Renal pelvis (tissue), 12 donors: ENCODE measurements at places on chromosomes 2 and 18. TPM values are rescaled to one million over a fixed set of nuclear protein-coding genes. Genes with fewer than 3 reads are reported as not detected.

GRCh38 chr2:40445467-40445866, 6.4 kb downstream of the SLC8A1 start:
- no peak for DNase-seq

DNA sequence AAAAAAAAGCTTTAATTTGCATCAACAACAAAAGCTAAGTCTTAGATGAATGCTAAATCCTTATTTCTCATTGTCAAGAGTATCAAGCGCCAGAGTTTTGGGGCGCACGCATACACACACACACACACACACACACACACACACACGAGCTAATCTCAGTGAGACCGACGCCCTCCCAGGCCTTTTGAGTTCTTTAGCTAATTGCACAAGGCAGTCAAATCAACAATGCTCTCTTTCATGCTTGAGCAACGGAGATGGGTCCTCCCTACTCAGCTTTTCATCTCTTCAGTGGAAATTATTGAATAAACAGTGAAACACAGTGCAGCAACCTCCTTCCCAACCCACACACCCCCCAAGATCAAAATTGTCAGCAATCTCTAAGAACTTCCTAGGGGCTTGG, 19.2 kb downstream of the GKN1 start:
- DNase-seq: no peak

The COL4A3 gene
- 33.6 TPM for polyA plus RNA-seq

- DNase-seq: no peak
These were observed 24.7 kb downstream of the CLUL1 start for GRCh38 chr18:621291-622043.

DNA sequence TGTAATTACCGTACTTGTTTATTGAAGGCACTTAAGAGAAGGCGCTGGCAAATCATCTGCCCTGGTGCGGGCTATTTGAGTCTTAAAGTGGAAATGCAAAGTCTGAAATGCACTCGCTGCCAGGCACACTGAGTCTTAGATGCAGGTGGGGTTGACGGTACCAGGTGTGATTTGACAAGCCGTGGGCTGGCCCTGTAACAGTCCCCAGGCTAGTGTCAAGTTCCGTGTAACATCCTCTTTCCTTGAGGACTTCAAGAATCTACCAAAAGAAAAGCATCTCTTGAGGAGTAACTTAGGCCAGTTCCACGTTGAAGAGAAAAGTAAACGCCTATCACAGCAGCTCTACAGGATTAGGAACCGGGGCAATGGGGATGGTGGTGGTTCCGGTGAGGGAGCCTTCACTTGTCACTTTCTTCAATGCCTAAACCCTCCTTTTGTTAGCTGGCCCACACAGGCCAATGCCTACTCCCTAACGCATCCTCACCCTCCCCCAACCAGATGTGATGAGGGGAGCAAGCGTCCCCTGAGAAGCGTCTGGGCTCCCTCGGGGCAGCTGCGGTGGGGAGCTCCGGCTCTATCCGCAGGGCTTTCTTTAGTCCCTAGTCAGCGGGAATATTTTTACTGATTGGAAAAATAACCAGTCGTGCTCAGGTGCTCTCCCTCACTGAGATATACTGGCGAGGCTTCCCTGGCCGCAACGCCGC, 1.5 kb upstream of the UGP2 start:
- no peak for DNase-seq

- no peak for DNase-seq
These were observed 92.5 kb downstream of the ZFP36L2 start for GRCh38 chr2:43133708-43134570.

- DNase-seq: no peak
These were observed 301.8 kb upstream of the ID2 start for GRCh38 chr2:8380026-8380425.

The SERPINB11 gene
- polyA plus RNA-seq: not detected

DNA sequence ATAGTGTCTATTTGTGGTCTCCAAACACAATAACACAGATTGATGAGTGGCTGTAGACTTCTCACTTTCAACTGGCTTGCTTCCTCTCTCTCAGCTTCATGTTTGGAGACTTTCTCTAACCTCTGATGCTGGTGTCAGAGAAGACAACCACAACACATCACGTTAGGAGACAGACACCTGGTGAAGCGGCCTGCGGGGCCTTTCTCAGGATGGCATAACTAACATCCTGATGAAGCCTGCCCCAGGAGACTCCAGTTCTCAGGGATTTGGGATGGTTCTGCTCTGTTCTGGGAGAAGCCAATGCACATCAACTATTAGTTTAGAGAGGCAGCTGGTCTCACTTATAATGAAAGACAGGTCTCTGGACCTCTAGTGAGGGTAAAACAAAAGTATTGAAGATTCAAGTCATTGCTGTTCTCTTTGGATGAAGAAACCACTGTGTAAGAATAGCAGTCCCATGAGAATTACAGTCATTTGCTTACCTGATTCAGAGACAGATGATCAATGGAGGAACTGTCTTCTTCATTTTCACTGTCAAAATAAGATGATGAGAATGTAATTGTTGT, 2.0 kb downstream of the IL1A start:
- no peak for DNase-seq

The GEN1 gene
- polyA plus RNA-seq: 10.6 TPM

DNA sequence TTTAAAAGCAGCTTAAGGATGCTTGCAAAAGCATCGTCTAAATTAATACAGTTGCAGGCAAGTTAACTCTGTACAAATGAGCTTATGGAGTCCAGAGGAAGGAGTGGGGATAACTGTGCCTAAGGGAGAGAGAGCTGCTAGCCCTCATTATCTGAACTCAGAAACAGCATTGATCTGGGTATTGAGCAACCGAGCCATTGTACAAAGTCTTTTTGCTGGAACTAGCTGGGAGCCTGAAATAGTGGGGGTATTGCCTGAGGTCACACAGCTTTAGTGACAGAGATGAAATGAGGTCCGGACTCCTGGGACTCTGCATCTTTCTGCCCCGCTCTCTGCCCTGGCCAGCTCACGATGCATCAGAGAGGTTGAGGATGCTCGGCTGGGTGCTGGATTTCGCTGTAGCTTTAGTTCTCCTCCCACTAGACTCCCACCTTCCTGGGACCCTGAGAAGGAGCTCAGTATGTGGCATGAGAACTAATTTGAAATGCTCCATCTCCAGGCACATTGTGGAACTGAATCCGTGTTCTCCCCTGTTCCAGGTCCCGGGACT, 67.5 kb upstream of the ATG16L1 start:
- no peak for DNase-seq

- no peak for DNase-seq
These were observed 145.1 kb upstream of the ITGB6 start for GRCh38 chr2:160345071-160345764.

DNA sequence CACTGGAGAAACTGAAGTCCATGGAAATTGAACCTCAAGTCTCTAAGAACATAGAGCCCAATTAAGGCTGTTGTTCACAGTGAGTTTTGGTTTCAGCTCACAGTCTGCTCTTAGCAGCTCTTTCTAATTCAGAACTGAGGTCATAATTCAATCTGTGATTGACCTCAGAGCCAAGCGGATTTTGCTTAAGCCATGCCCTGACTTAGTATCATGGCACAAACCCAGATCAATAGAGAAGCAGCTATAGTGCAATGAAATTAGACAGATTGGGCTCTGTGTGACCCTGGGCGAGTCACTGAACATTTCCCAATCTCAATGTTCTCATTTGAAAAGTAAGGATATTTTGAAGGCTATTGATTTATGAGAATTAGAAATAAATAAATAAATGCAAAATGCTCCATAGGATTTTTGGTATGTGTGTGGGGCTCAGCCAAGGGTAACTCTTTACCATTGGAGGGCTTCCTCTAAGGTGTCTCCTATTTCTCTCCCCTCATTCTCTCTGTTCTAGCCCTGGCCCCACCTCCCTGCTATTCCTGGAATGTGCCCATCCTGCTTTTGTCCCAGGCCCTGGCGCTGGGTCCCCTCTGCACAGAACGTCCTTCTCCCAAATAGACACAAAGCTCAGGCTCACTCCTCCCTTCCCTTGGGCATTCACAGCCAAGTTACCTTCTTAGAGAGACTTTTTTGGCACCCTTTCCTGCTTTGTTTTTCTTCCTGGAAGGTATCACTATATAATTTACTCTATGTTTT, 239.6 kb downstream of the LPIN1 start:
- DNase-seq: no peak

The CNDP1 gene
- 0.78 TPM for polyA plus RNA-seq

DNA sequence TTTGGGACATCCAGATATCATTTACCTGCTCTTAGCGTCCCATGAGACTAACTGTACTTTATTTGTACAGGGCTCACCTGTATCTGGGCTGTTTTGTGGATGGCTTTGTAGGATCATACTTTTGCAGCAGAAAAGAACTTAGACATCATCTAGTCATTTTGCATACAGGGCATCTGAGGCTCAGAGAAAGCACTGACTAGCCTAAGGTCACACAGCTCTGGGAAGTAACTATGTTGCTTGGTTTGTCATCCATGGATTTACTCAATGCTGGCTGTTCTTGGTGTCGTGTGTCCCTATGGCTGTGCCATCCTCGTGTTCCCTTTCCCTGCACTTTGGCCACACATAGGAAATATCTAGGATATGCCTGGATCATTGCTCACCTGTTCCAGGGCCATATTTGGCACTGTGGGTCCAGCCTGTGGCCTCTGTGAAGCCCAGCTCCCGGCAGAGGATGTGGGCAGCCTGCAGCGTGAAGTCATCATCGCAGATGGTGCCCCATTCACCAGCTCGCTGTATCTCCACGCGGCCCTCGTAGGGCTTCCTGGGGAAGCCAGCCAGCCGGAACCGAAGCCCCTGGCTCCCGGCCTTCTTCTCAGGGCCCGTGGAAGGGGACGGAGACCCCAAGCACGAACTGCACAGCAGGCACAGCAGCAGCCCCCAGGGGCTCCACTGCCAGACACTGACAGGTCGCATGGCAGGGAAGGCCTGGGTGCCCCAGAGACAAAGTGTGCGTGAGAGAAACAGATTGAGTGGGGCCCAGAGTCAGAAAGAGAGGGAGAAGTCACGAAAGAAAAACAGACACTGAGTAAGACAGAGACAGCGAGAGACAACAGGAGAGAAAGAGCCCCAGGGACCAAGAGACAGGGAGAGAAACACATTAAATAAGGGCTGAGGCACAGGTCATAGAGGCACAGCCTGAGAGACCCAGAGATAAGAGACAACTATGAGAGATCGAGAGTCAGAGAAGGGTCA, 1.5 kb downstream of the LOXL3 start:
- DNase-seq: no peak

The NEU4 gene
- polyA plus RNA-seq: 2.5 TPM

DNA sequence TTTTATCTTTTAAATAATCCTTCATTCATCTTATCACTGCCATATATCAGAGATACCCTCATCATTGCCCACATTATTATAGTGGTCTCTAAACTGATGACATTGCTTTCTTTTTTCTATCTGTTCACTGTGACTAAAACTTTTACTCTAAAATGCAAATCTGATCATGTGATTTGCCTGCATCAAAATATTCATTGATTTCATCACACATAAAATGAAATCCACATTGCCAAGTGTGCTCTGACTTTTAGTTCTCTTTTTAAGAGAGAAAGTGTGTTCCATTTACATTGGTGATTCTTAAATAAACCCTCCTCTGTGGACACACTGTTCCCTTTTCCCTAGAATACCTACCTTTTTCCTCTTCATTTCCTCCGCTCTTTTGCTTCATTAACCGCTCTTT, 7.5 kb downstream of the REL start:
- DNase-seq: no peak

DNA sequence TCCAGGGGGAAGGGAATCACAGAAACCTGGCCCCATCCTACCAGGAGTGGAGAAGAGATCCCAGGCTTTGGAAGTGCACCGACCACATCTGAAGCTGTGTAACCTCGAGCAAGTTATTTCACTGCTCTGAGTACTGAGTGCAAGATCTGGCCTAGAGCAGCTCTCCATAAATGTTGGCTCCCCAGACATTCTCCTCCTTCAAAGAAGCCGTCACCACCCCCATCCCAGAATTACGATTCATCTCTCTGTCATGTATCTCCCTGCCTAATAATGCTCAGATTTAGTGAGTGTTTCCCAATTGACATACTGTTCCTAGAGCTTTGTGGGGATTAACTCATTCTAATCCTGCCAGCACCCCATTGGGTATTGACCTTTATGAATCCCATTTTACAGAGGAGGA, 51.7 kb downstream of the TNS1 start:
- no peak for DNase-seq

- no peak for DNase-seq
These were observed 11.3 kb downstream of the QPCT start for GRCh38 chr2:37355735-37356134.

GRCh38 chr18:12836551-12836950, 47.5 kb downstream of the PTPN2 start:
- no peak for DNase-seq

GRCh38 chr2:21486445-21486844, 362.7 kb downstream of the TDRD15 start:
- DNase-seq: no peak
